ENCODE measurements at places on chromosomes 13 and 19.

DNA sequence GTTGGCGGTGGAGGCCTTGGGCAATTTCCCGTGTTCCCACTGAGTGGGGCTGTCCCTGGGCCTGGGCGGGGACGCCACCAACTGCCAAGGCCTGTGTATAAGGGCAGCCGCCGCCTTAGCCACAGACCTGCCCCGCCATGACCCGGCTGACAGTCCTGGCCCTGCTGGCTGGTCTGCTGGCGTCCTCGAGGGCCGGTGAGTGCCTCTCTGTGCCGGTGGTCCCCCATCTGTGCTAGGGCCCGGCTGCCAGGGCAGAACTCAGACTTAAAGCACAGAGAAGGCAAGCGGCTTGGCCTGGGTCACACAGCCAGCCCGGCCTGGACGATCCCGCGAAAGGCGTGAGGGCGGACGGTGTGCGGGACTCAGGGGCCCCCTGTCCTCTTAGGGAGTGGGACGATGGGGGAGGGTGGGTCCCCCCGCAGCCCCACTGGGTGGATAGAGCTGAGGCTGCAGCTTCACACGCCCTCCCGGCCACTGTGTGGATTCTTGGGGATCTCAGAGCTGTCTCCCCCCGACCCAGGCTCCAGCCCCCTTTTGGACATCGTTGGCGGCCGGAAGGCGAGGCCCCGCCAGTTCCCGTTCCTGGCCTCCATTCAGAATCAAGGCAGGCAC lies at the start of gene AZU1:
AZU1 (plus strand) TSS at position 128 of the 612 bp plus-strand sequence; CDS start at position 138, 10 bp downstream.
- no peak for DNase-seq

GRCh38 chr13:50995854-50996253 lies 86.3 kb downstream of the RNASEH2B start:
- no peak for DNase-seq

DNA sequence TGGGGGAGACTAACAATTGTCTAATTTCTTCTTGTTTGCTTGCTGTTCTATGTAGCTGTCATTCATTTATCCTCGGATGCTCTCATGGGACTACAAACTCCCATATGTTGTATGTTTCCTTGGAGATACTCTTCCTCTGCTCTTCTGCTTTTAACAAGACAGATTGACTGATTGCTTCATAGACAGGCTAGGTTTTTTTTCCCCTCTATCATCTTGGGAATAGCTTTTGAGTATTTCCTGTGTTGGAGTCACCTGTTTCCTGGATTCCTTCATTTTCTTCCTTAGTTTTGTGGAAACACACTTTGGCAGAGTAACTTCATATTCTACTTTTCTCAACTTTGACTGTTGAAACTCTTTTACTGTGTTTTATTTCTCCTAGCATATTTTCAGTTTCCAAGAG lies 27.6 kb downstream of the EDNRB start:
- no peak for DNase-seq

- no peak for DNase-seq
These were observed 34.3 kb downstream of the NAA16 start for GRCh38 chr13:41345165-41345913.

DNA sequence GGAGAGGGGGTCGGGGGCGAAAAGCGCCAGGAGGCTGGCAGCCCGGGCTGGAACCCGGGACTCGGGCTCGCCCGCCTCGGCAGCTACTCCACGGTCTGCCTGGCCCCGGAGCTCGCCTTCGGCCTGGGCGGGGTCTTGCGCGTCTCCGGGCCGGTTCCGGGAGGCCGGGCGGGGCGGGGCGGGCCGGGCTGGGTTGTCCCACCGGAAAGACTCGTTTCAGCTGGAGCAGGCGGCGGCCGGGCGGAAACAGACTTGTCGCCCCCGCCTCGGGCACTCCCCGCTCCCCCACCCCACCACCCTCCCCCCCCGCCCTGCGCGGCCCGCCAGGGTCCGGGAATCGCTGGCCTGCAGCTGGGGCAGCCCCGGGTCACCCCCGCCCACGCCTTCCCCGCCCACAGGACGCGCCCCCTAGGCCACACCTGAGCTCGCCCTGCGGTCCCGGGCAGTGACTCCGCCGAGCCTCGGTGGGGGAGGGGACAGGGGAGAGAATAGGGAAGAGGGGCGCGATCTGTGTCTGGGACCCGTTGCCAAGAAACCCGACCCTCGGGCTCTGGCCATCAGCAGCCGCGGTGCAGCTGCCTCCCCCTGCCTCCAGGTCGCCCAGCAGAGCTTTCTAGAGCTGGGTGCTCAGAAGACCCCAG lies 109.4 kb downstream of the KCTD15 start:
- DNase-seq = no peak

DNA sequence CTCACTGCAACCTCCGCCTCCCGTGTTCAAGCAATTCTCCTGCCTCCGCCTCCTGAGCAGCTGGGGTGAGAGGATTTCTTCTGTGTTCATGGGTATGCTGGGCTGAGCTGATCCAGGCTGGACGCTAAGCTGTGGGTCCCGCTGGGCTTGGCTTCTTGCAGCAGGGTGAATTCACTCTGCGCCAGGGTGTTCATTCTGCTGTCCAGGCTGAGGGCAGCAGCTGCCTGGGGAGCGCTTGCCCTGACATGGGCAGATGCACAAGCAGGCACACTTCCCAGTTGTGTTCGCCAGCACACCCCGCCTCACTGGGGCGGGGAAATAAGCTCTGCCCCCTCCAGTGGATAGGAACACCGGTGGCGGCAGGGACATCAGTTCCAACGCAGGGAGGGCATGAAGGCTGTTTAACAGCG lies 7.3 kb upstream of the INAFM1 start:
- DNase-seq = no peak

GRCh38 chr19:51660975-51661600 lies 14.5 kb upstream of the SIGLEC14 start:
- DNase-seq = peak; percentile 46

DNA sequence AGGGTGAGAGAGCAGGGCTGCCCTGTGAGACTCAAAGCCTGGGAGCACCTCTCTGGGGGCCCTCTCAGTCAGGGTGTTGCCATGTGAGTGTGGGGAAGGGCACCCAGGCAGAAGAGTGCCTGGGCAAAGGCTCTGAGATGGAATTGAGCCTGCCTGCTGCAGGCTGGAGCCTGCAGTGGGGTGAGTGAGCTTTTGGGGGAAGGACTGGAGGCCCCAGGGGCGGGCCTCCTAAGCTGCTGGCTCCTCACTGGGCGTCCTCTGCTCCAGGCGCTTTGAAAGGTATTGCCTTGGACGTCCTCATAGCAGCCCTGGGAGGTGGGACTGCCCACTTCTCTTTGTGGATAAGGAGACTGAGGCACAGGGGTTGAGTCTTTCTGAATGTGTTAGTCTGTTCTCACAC lies 60.3 kb downstream of the ARHGEF7 start:
- no peak for DNase-seq

DNA sequence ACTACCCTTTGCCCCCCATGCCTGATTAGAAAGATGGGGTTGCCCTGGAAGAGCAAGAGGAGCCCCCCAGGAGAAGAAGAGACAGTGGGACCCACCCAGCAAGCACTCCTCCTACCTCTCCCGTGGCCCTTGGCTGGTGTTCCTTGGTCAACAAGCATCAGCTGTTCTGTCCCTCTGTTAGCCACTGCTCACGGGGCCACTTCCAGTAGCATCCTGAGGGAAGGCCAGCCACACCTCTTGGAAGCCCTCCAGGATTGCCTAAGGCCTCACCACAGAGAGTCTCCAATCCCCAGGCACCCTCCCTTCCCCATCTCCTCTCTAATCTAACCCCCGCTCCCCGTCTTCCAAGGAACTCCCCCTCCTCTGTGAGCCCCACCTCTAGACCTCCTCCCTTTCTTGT lies 15.1 kb upstream of the DPP9 start:
- no peak for DNase-seq

- DNase-seq = no peak
These were observed 258.6 kb downstream of the EFNB2 start for GRCh38 chr13:106276876-106277275.

DNA sequence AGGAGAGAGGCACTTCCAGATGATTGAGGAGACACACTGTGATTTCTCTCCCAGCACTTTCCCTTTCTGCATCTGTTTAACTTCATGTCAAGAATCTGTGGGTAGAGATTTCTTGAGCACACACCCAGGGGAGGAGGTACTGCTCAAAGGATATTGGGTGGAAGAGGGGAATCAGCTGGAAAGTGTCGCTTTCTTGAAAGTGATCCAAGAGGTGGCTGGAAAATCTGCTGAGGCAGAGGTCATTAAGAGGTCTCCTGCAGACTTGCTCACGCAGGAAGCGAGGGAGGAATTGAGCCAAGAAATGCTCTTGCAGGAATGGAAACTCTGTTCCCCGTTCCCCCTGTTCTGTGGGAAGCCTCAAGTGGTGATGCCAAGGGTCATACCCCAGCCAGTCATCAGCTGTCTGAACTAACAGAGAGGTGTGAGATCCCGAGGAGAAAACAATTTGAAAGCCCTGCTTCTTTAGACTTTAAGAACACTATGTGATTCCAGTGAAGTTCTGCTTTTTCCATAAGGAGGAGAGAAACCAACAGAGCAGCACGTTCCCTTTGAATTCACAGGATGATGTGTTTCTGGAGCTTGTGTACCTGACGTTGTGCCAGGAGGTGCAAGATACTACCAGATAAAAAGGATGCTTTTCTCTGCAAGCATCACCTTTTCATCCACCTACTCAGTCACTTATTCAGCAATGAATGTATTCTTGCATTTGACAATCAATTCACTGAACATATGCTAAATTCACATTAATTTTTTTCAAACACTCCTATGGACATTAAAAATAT lies 163.4 kb upstream of the GPR12 start:
- no peak for DNase-seq

DNA sequence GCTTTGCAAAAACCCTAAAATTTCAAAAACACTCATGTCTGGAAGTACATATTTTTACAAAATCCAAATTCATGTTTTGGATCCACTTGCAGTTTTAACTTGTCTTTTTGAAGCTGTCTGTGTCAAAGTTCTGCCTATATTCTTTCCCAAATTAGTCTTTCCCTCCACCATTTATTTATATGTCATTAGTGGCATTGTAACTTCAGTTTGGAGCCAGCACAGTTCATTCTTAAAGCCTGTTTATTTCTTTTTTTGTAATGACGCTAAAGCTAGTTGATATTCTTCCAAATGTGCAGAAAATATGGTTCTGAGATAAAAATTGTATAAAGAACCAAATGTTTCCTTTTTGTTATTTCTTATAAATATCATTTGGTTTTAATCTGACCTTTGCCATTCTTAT lies 2039.3 kb downstream of the OLFM4 start:
- DNase-seq = no peak

DNA sequence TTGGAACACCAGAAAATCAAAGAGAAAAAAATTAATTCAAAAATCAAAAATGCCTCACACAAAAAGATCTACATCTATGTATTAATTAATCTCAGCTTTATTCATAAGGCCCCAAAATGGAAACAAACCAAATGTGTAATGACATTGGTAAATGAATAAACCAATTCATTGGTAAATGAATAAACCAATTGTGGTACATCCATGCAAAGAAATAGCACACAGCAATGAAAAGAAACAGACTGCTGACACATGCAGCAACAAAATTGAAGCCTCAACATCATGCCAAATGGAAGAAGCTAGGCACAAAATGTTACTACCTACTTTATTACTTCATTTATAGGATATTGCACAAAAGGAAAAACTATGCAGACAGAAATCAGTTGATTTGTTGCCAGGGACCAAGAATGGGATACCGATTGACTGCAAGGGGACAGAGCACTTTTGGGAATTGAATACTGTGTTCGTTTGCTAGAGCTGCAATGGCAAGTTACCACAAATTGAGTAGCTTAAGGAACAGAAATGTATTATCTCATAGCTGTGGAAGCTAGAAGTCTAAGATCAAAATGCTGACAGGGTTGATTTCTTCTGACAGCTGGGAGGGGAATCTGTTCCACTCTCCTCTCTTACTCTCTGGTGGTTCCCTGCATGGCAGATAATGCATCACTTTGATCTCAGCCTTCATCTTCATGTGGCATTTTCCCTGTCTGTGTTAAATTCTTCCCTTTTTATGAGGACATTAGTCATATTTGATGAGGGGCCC lies 252.8 kb downstream of the RFC3 start:
- no peak for DNase-seq

DNA sequence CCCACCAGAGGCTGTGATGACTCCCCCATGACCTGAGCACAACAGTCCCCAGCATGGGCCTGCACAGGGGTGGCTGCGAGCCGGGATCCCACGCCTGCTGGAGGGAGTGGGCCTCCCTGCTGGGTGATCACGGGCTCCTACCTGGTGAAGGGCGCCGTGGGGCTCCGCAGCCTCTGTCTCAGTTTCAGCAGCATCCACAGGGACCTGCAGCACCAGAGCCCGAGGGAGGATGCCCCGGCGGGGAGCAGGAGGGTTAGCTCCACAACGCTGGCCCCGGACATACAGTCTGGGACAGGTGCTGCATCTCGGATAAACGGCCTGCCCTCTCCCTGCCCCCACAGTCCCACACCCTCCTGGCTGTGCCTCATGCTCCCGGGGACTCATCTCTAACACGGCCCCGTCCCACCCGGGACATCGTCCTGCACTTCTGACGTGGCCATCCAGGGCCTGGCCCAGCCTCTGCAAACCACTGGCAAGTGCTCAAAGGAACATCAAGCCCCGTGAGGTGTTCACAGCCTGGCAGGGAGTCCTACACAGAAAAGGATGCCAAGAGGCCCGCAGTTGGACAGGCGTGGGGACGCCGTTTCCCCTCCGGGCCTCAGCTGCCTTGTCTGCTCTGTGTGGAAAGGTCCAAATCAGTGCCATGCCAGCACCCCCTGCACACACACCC lies 10.5 kb downstream of the PEX11G start:
- no peak for DNase-seq

GRCh38 chr13:52399046-52399445 lies 6.9 kb downstream of the THSD1 start:
- no peak for DNase-seq

DNA sequence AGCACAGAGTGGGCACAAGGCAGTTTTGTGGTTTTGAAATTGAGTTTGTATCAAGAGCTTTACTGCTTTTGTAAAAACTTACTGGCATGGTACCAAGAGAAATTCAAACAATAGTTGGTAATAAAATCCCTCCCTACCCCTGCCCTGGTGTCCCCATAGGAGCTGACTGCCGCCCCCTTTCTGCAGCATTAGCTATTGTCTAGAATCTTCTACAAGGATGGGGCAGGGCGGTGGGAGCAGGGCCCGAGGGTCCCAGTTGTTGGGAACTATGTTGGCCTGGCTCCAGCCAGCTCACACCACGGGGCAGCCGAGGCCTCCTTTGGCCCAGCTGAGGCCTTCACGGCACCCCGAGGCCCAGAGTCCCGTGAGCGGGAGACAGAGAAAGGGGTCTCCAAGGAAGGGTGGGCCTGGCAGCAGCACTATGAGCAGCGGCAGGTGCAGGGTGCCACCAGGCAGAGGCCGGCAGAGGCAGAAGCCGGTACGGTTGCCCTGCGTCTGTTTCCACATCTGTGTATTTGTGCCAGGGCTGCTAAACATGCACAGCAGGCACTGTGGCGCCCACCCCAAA lies 57.9 kb downstream of the KDM4B start:
- DNase-seq = no peak

GRCh38 chr19:1166872-1167573 lies 7.0 kb downstream of the SBNO2 start:
- DNase-seq = no peak

DNA sequence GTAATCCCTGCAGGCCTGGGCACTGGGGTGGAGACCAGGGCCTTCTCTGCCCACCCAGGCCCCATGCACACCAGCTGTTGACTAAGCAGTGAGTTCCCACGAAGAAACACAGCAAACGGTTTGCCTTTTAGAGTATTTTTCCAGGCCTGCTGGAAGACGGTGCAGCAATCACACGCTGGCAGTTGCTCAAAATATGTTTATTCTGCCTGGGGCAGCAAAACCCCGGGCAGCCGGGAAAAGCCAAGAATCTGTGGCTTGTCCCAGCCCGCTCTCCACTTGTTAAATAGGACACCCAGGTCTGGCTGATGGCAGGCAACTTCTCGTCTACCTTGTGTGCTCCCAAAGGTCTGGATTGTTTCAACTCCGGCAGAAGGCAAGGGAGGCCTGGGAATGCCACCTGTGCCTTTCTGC lies 40.8 kb downstream of the GGACT start:
- no peak for DNase-seq

- peak; percentile 8 for DNase-seq
These were observed 943 bp downstream of the SLAIN1 start for GRCh38 chr13:77698201-77699058.
